Activated T-helper 2 cell treated with anti-CD3 and anti-CD28 coated beads, Interferon-gamma antibody, Interleukin-2, Interleukin-4, amounts not matched to agents 10 μg/mL and 5 μg/mL and 100 μg/mL, durations not matched to agents 14 hours and 24 hours and 36 hours (primary cell): ENCODE measurements at places on chromosomes 3 and 15. TPM values are rescaled to one million over a fixed set of nuclear protein-coding genes. Genes with fewer than 3 reads are reported as not detected.

RTP1 gene
- total RNA-seq, result not detected in 2 replicates

- H3K27ac ChIP-seq, result no peak overlapping the region
- H3K36me3 ChIP-seq, result peaks cover 25% of the 10 kb centered on the region
- no peak overlapping the region for H3K4me3 ChIP-seq
Observed at GRCh38 chr3:25719321-25719720, 54.6 kb upstream of the TOP2B start.

GRCh38 chr3:12438318-12438717, 46.0 kb upstream of the TSEN2 start:
- no peak overlapping the region for H3K27ac ChIP-seq
- no peak for DNase-seq
- peaks cover 16% of the 10 kb centered on the region for H3K27me3 ChIP-seq
- H3K36me3 ChIP-seq, result peaks cover 4% of the 10 kb centered on the region
- no peak overlapping the region for H3K4me3 ChIP-seq

GPR160 gene
- total RNA-seq, result 7.7 and 9.6 TPM in 2 replicates

- no peaks in the 10 kb centered on the region for H3K4me1 ChIP-seq
- no peak overlapping the region for H3K27ac ChIP-seq
- no peak overlapping the region for H3K4me3 ChIP-seq
- DNase-seq, result no peak
- no peaks in the 10 kb centered on the region for H3K27me3 ChIP-seq
Observed at GRCh38 chr15:57911247-57911646, 154.3 kb downstream of the ALDH1A2 start.

GPR171 gene
- total RNA-seq, result 232 TPM in 2 replicates

DNA sequence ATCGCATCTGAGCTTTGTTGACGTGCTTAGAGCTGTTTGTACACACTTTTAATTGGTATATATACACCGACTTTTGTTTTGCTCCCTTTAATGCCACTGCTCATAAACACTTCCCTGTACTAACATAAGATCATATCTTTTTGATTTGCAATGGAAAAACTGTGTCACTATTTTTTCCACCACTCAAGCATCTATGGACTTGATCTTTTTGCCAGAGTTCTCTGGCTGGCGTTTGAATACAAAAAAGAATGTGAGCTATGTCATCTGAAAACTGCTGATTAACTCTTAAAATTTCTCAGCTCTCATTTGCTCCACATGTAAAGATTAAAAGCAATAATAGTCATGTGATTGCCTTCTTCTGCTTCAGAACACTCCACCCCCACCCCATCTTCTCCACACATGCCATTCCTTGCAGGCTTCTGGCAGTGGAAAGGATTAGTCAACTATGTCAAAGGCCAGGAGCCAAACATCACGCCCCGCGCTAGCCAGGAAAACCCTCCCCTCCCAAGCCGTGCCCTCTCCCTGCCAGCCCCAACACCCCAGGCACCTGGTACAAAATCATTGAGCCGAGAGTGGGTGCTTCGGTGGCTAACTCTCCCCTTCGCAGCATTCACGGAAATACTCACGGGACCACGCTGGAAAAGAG, 123.4 kb upstream of the MEF2A start:
- H3K4me1 ChIP-seq, result peaks cover 23% of the 10 kb centered on the region
- H3K27me3 ChIP-seq, result peaks cover 2% of the 10 kb centered on the region
- no peak for DNase-seq
- no peak overlapping the region for H3K4me3 ChIP-seq
- H3K36me3 ChIP-seq, result no peaks in the 10 kb centered on the region

FAM81A gene
- total RNA-seq, result 0.69 and 1.1 TPM in 2 replicates
